NCI-H460 (cell line): ENCODE measurements at places on chromosomes 4 and X.
A peak's percentile ranks its signal among the peaks of the same experiment; 100 is the strongest.

GRCh38 chr4:122073615-122074014 is 78.5 kb upstream of the BLTP1 start:
- DNase-seq = no peak

DNA sequence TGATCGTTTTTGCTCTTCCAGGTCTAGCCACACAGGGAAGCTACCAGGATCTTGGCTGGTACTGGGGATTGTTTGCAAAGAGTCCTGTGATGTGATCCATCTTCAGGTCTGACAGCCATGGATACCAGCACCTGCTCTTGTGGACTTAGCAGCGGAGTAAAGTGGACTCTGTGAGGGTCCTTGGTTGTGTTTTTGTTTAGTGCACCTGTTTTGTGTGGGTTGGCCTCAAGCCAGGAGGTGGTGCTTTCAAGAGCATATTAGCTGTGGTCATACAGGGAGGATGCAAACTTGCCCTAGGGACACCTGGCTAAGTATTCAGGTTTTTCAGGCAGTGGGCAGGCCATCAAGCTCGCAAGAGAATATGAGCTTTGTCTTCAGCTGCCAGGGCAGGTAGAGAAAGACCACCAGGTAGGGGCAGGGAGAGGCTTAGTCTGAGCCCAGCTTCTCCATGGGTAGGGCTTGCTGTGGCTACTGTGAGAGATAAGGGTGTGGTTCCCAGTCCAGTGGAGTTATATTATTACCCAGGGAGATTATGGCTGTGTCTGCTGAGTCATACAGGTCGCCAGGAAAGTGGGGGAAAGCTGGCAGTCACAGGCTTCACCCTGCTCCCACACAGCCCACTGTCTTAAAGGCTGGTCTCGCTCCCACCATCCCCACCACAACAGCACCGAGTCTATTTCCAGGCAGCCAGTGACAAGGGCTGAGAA is 293.7 kb downstream of the PCDH18 start:
- DNase-seq = no peak

GRCh38 chrX:13180807-13181206 is 136.4 kb upstream of the FAM9C start:
- DNase-seq = no peak

- DNase-seq = no peak
Observed at GRCh38 chr4:43238008-43238407, 345.5 kb downstream of the GRXCR1 start.

DNA sequence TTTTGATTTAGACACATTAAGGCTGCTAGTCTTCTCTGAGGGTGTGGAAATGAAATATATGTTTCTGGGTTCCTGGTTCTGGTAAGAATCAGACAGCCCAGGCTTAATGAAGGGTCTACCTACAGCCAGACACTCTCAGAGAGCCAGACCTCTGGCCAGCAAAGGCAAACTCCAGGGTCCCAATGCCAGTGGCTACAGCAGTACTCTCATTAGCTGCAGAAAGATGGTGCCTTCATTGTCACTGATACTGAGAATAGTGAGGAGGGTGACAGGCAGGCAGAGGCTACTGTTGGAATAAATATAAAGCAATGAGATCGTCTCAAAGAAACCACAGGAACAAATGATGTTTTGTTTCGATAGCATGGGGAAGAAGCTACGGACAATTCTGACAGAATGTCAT is 437.6 kb downstream of the GPM6A start:
- no peak for DNase-seq

DNA sequence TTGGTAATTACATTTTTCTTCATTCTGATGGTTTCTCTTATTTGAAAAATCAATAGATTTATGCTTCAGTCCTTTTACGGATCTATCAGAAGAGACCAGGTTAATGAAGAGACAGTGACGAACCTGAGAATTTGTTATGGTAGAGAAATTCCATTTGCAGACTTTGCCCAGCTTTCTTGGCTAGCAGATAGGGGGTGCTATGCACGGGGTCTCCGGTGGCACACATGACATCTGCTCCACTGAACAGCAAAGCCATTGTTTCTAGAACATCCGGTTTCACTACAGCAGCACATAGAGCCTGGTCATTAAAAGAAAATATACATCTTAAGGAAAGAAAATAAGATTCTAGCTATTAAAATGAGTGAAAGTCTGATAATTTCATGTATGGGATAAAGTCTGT is 85.1 kb downstream of the ARAP2 start:
- DNase-seq = no peak

- DNase-seq = no peak
Observed at GRCh38 chrX:13797512-13797911, 19.4 kb downstream of the GPM6B start.

DNA sequence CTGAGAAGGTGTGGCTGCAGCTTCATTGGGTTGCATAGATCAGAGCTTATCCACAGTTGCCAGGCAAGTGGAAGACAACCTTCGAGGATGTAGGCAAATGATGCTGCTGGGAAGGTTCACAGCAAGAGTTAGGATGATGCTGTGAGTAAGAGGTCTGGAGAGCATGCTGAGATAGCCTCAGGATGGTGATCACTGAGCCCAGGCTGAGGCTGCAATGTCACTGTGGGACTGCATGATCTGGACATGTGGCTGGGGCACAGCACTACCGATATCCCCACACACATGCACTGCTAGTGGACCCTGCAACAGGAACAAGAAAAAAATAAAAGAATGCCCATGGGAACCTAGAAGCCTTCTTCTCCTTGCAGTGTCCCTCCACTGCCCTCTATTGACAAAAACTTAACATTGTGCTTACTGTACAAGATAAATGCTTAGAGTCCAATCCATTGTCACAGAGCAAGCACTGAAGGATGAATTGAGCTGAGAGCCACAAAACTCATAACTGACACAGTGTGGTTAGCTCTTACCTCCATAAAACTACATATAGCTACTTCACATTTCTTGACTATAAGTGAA is 105.6 kb downstream of the CNKSR2 start:
- peak; percentile 62 for DNase-seq

DNA sequence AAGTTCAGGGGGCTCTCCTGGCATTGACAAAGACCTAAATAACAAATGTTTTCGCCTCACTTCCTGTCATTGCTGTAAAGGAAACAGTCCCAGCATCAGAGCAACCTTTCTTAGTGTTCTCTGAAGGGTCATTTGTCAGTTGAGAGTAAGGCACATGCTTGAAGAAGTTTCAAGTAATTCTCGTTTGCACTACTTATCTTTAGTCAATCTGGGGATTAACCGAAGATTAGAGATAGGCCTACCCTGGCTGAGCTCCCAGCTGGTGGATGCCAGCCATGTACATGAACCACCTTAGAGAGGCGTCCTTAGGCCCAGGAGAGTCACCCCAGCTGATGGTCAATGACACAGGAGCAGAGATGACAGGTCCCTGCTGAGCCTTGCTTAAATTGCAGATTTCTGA is 189.9 kb upstream of the PGRMC2 start:
- DNase-seq = no peak

DNA sequence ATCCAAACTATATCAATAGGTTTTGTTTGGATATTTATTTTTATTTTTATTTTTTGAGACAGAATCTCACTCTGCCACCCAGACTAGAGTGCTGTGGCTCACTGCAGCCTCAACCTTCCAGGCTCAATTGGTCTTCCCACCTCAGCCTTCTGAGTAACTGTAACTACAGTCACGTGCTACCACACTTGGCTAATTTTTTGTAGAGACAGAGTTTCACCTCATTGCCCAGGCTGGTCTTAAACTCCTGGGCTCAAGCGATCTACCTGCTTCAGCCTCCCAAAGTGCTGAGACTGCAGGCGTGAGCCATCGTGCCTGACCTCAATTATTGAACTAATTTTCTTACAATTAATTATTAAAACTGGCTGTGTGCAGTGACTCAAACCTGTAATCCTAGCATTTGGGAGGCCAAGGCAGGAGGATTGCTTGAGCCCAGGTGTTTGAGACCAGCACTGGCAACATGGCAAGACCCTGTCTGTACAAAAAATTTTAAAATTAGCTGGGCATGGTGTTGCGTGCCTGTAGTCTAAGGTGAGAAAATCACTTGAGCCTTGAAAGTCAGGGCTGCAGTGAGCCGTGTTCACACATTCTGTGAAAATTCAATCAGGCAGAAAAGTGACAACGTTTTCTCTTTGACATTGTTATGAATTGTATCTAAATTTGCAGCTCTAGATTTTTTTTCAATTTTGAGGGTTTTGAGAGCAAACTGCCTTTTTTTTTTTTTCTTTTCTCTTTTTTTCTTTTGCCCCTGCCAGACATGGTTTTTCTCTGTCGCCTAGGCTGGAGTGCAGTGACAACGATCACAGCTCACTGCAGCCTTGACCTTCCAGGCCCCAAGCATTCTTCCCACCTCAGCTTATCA is 66.0 kb downstream of the UBE2K start:
- DNase-seq = no peak

- DNase-seq = no peak
Observed at GRCh38 chrX:4762196-4762595, 1048.7 kb upstream of the PRKX start.

GRCh38 chr4:40630335-40631021 is 814 bp upstream of the RBM47 start:
- peak; percentile 24 for DNase-seq

- DNase-seq = peak; percentile 24
Observed at GRCh38 chr4:54085284-54085683, 14.7 kb upstream of the GSX2 start.

DNA sequence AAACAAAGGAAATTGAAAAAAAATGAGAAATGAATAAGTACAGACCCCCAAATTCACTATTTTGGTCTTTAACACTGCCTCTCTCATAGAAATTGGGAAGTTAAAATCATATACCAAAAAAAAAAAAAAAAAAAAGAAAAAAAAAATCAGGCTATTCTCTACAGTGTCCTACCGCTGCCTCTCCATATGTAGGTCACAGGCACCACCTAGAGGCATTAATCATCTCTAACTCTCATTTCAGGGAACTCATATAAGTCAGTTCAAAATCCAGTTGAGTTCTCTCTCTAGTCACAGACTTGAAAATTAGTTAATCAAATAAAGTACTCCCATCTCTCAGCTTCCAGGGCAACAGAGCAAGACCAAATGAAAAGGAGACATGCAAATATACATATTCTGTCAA is 47.9 kb downstream of the COX18 start:
- DNase-seq = peak; percentile 16

DNA sequence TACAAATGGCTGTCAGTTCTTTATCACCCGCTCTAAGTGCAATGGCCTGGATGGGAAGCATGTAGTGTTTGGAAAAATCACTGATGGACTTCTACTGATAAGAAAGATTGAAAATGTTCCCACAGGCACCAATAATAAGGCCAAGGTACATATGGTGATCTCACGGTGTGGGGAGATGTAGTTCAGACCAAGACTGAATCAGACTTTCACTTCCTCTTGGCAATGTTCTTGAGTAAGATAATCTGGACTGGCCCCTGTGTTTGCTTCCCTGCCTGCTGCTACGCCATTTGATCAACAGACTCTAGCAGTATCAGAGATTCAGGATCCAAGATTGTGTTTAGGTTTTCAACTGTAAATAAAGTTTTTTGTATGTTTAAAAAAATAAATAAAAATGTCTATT is 682.2 kb upstream of the AMOT start:
- DNase-seq = no peak

DNA sequence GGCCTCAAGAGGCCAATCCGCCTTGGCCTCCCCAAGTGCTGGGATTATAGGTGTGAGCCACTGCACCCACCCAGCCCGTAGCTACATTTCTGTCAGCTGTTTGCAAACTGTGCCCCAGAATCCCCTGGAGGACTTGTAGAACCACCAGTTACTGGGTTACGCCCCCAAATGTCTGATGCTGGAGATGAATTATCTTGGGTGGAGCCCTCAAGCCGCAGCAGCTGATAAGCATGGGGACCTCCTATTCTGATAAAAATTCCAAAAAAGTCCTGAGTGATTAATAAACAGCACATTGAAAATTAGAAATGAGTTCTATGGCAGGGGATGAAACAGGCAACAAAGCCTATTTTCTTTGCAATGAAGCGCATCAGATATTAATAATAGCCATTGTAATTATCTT is 105.0 kb downstream of the PTTG2 start:
- DNase-seq = no peak

GRCh38 chr4:105422207-105422920 is 51.5 kb downstream of the PPA2 start:
- DNase-seq = no peak

DNA sequence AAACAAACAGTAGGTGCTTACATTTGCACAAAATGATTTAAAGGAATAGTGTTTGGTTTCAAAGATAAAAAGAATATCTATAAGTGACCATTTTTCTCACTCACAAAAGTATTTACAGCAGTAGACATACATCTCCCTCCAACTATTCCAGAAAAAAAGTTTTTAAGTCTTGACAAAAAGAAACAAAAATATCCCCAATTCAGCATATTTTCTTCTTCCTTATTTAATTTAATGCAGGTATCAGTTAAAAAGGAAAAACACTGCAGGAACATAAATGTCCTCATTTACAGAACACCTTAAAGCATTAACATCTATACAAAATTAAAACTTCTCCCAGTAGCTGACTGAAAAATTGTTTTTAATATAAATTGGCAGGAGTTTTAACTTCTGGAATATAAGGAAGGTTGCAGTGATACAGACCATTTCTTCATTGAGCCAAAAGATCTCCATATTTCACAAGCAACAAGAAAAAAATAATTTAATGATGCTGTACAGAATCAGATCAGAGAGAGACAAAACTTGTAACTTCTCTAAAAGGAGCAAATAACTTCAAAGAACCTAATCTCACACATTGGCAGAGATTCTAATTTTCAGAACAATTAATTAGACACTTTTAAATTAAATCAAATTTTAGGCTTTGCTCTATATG is 4.3 kb downstream of the MAB21L2 start:
- no peak for DNase-seq

DNA sequence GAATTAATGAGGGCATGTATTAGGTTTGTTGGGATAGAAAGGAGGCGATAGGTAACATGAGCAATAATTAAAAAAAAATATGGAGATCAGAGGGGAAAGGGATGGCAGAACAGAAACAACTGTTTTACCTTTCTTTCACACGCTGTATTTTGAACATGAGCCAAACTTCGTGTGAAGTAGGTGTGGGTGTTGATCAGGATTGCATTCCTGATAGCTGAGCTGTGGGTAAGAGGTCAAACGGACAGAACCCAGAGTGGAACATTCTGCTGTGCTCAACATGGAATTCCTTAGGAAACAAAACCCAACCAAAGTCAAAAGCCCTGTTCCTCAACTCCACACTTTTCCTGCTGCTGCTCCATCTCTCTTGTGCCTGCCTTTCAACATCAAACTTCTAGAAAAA is 162.5 kb upstream of the CASK start:
- no peak for DNase-seq

DNA sequence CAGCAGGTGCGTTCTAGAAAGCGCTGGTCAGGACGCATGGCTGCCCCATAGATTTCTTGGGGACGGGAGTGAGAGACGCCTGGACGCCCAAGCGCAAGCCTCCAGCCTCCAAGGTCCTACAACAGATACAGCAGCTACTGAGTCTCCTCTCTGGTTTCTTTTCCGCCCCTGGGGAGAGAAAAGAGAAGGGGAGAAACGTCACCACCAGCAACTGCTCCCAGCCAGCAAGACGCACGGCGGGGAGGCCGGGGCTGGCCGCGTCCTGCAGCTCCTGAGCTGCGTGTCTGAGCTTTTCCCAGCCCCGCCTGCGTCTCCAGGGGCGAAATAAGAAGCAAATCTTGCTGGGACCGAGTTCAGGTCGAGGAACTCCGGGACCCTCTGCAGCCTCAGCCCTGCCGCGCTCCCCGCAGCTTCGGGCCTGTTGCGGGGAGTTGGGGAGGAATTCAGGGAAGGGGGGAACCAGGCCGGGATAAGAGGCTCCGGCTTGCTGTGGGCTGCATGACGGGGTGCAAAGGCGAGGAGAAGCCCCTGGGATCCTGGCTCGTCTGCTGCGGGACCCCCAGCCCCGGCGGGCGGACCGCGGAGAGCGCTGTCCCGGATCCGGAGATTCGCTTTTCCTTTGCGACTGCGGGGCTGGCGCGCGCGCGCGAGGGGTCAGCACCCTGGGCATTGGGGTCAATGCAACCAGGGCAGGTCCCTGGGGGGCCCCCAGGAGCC is 6.8 kb upstream of the SHOX start:
- DNase-seq = no peak
